A549 treated with RU486 at 1 μM for 4 hours (cell line): ENCODE measurements at places on chromosomes 1 and 21. TPM values are rescaled to one million over a fixed set of nuclear protein-coding genes. Genes with fewer than 3 reads are reported as not detected.

Gene FCRL1
- not detected in 5 replicates for total RNA-seq

Gene HCRTR1
- not detected in 5 replicates for total RNA-seq

Gene NR0B2
- not detected in 5 replicates for total RNA-seq

Gene LAMC2
- total RNA-seq = 21.0 to 28.9 TPM (median 24.9 TPM) in 5 replicates

Gene FAM151A
- not detected in 5 replicates for total RNA-seq

Gene NBPF1
- 13.5 to 23.7 TPM (median 19.9 TPM) in 5 replicates for total RNA-seq

Gene S100A16
- total RNA-seq = 415 to 520 TPM (median 478 TPM) in 5 replicates

Gene GNG4
- 11.2 to 18.8 TPM (median 14.9 TPM) in 5 replicates for total RNA-seq

Gene RIPK4
- 12.4 to 16.6 TPM (median 14.3 TPM) in 5 replicates for total RNA-seq

Gene RGS13
- not detected in 5 replicates for total RNA-seq

Gene SMIM1
- 1.1 to 2.1 TPM (median 1.4 TPM) in 4 of 5 replicates, not detected in the other for total RNA-seq

Gene EDN2
- total RNA-seq = 4.2 to 6.4 TPM (median 5.0 TPM) in 5 replicates

Gene CDC7
- 4.4 to 6.3 TPM (median 5.8 TPM) in 5 replicates for total RNA-seq

Gene BMP8B
- total RNA-seq = 3.1 to 4.8 TPM (median 4.3 TPM) in 5 replicates

Gene SDF4
- 105 to 136 TPM (median 127 TPM) in 5 replicates for total RNA-seq

Gene DNASE2B
- total RNA-seq = not detected in 5 replicates

Gene C1orf185
- total RNA-seq = not detected in 5 replicates
